Pulmonary artery endothelial cell (primary cell): ENCODE measurements at places on chromosomes 7 and 10. TPM values are rescaled to one million over a fixed set of nuclear protein-coding genes. Genes with fewer than 3 reads are reported as not detected.

Gene PKD1L1
- total RNA-seq = 1.1 and 2.1 TPM in 2 replicates

- DNase-seq = no peak
These were observed 168.6 kb downstream of the C7orf25 start for GRCh38 chr7:42743077-42743858.

DNA sequence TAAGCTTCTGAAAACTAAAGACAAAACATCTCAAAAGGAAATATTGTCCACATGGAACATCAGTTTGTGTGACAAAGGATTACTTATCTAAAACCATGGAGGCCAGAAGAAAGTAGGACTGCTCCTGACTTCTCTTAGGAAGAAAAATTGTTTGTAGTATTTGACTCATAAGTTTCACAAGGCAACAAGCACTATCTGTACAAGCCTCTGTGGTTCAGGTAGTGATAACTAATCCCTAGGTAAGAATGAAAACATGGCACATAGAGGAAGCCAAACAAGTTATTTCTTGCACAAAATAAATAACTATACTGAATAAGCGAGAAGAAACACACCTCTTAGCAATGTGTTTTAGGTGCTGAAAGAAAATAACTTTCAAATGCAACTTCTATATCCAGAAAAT lies 30.3 kb downstream of the TFPI2 start:
- DNase-seq = no peak

- no peak for DNase-seq
These were observed 4.0 kb upstream of the ATP6V1F start for GRCh38 chr7:128858380-128859231.

DNA sequence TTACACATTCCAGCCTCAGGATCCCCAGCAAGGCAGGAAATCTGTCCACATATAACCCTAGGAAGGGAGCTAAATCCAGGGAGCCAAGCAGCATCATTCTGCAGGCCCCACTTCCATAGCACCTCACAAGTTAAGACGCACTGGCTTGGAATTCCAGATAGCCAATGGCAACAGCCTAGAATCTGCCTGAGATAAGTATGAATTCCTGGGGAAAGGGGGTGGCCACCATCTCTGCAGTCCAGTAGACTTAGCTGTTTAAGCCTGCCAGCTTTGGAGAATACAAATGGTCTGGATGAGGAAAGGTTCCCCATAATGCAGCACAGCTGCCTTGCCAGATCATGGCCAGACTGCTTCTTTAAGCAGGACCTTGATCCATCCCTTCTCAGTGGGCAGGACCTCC lies 179.4 kb upstream of the PRSS1 start:
- no peak for DNase-seq

- DNase-seq = no peak
These were observed 14.5 kb downstream of the NUDT5 start for GRCh38 chr10:12181065-12181775.

DNA sequence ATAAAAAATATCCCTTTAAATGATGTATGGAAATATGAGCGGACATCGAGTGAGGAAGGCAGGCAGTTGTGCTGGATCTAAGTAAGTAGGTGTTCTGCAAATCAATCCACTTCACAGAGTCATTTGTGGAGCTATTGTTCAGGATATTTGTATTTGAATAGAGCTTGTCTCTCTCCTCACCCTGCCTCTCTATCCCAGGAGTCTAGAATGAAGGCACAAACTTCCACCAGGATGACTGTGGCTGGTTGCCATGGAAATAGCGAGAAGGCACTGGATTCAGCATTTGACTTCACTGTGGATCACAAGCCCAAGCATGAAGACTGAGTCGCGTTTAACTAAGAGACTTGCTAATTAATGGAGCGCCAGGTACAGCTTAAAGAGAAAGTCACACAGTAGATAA lies 53.2 kb downstream of the NPY start:
- DNase-seq = no peak

DNA sequence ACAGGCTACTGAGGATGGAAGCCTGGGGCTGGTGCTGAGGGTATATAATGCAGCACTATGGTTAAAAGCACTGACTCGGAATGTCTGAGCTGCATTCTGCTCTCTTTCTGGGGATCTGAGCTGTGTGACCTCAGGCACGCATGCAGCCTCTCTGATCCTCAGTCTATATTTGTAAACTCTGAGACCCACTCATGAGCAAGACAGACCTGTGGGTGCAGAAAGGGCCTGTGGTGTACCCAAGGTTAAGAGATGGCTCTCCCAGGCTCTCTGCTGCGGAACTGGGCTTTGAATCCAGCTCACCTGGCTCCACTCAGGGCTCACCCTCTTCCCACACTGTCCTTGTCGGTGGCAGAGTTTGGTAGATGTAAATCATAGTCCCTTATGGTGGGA lies 89.9 kb downstream of the CHST15 start:
- no peak for DNase-seq

DNA sequence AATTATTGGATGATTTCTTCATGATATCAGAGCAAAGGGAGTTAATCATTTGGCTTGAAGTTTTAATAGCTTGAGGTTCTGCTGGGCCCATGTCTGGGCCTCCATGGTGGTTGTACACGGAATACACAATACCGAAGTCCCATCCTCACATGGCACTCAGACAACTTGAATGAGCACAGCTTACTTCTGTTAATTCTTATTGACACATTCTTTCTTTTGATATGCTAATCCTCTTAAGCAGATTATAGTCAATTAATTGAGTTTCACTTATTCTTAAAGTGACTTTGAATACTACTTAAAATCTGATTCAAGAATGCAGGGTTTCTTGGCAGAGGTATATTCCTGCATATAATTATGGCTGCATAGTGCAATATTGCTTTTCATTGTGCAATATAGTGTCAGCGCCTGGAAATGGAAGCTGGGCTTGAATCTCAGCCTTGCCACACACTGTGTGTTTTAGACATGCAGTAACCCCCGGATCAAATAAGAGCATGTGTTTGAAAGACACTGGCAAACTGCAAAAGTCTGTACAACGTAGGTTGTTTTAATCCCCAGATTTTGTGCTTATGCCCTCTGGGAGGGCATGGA lies 543.5 kb upstream of the ADARB2 start:
- no peak for DNase-seq
